ENCODE measurements at places on chromosomes 6 and 20.

DNA sequence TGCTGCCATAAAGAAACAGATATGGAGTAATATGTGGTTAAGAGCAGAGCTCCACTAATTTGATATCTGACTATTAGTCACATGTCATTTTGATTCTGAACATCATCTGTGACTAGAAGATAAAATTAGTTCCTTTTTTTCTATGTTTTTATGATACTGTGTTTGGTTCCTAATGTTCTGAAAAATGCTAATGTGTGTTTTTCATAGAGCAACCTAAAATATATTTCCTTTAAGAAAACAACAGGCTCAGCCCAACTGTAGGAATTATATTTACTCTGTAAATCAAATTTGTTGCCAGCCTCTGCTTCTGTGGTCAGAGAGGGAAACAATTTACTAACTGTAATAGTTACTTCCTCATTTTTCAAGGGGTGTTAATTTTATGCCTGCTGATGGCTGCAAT, 33.3 kb upstream of the TXLNB start:
- no peak for DNase-seq

DNA sequence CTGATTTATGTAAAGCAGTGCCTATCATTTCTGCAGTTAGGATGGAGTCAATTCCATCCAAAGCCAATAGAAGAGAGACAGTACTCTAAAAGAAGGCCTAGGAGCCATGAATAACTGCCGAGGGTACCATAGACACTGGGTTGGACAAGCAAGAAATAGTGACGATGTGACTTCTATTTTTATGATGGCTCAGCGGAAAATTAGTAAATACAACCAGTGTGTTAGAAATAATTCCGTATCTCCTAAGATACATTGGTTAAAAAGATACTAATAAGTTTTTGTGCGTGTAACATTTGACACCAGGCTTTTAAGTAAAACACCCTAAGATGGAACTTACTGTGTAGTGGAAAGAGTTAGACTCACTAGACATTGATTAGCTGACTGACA, 45.6 kb upstream of the MOXD1 start:
- no peak for DNase-seq

GRCh38 chr6:89045011-89045387, 35.6 kb upstream of the PNRC1 start:
- DNase-seq = no peak

- DNase-seq = no peak
These were observed 1.3 kb upstream of the FNDC11 start for GRCh38 chr20:63552481-63553249.

- DNase-seq = no peak
These were observed 93.5 kb upstream of the CCDC28A start for GRCh38 chr6:138680085-138680484.

DNA sequence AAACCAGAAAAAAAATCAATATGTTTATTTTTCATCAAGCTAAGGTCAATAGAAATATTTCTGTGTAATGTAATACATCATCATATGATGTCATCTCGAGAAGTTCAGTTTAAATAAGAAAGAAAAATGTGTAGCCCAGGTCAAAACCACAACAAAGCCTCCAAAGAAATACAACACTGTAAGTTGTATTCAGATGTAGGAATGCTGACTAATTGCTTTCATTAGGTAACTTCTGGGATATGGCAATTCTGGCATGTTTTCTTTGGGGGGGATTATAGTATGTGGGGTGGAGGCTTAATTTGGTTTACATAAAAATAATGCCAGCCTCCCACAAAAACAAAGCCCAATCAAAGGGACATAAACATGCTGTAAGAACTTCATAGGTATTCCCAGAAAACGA, 881.8 kb upstream of the CITED2 start:
- DNase-seq = no peak
